NCI-H1092 (cell line): ENCODE measurements at places on chromosomes 2 and 18.

GRCh38 chr2:71460595-71461303 lies 7.4 kb downstream of the DYSF start:
- DNase-seq: no peak

DNA sequence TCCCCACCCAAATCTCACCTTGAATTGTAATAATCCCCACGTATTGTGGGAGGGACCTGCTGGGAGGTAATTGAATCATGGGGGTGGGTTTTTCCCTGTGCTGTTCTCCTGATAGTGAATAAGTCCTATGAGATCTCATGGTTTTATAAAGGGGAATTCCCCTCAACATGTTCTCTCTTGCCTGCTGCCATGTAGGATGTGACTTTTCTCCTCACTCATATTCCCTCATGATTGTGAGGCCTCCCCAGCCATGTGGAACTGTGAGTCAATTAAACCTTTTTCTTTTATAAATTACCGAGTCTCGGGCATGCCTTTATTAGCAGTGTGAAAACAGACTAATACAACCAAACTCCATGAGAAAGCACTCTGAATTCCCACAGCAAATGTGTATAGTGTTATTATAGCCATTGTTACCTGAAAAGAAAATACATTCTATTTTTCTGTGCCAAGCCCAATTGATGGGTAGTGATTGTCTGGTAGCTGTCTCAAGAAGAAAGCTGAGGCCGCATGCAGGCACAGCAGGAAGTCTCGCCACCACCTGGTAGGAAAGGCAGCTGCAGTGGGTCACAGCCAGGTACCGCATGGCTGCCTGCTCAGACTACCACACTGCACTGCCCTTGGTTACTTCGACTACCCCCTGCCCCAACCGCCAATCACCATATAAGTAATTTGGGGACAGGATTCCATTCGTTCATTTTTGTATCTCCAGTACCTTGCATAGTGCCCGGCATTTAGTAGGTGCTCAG lies 10.3 kb upstream of the ZBTB7C start:
- DNase-seq: no peak

DNA sequence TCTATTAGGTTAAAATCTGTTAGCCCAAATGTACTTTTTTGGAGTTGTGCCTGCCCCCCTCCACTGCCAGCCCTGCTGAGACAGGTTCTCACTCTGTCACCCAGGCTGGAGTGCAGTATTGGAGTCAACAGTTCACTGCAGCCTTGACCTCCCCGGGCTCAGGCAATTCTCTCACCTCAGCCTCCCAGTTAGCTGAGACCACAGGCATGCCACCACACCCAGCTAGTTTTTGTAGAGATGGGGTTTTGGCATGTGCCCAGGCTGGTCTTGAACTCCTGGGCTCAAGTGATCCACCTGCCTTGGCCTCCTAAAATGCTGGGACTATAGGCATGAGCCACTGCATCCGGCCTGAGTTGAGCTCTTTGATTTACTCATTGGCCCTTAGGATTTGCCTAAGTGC lies 110.7 kb downstream of the ICA1L start:
- no peak for DNase-seq

GRCh38 chr2:127622561-127623387 lies 23.2 kb upstream of the GPR17 start:
- DNase-seq: no peak

DNA sequence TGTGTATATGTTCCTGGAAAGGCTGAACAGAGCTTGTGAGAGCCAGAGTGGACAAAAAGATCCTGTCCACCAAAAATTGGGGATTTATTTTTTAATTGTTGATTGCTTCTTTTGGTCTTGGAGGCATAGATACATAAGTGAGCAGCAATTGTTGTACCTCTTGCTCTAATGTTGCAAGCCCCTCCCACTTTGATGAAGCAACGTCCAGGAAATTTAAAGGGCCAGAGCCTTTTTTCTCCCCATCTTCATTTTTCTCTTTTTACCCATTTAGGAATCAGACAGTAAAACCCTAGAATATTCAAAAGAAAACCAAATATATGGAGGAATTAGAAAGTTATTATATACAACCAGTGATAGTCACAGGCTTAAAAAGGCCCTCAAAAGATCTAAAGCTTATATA lies 871.8 kb upstream of the NRXN1 start:
- DNase-seq: no peak

GRCh38 chr2:54967269-54967668 lies 83.0 kb downstream of the RTN4 start:
- no peak for DNase-seq

GRCh38 chr2:10180229-10180628 lies 57.7 kb downstream of the RRM2 start:
- no peak for DNase-seq

- no peak for DNase-seq
Observed at GRCh38 chr18:59512025-59512755, 153.1 kb upstream of the LMAN1 start.

GRCh38 chr2:170224692-170225294 lies 46.8 kb downstream of the MYO3B start:
- DNase-seq: peak; percentile 75

GRCh38 chr2:240253583-240254145 lies 113.2 kb upstream of the OTOS start:
- DNase-seq: no peak

GRCh38 chr18:28127763-28128658 lies 48.9 kb downstream of the CDH2 start:
- no peak for DNase-seq

GRCh38 chr2:196987298-196987648 lies 60.8 kb upstream of the PGAP1 start:
- DNase-seq: no peak

GRCh38 chr18:73670524-73670923 lies 477.1 kb downstream of the FBXO15 start:
- DNase-seq: no peak

DNA sequence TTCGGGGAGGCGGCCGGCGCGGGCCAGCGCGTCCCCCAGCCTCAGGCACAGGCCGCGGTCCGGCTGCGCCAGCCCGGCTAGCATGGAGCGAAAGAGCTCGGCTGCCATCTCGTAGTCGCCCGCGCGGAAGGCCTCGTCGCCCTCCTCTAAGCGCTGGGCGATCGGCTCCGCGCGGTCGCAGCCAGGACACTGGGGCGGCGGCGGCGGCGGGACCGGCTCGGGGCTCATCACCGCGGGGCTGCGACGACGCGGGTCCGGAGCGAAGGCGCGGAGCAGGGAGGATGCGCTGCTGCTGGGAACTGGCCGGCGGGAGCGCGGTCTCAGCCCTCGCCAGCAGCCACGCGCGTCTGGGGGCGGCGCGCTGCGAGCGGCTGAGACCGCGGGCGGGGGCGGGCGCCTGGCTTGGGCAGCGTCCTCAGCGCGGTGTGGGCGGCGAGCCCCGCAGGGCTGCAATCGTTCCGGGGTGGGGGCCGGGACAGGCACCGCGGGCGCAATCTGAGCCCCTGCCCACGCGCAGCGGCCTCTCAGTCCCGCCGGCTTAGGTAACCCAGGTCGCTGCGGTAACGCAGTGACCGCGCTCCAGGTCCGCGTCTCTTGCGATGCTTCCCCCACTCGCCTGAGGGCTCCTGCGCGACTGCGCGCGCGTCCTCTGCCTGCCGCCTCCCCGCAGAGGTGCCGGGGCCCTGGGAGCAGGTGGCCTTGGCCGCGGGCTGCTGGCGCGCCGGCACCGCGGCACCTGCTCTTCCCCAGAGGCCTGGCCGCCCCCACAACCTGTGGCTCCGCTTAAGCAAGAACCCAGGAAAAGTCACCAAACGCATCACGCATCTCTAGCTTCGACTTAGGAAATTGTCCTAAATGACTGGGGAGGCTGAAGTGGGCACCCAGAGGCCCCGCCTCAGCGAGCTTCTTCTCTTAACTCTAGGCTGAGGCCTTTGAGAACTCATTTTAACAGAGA lies at the start of gene LONRF2:
LONRF2 (minus strand) TSS at position 636 of the 955 bp plus-strand sequence; CDS start at position 228, 408 bp downstream.
- peak; percentile 68 for DNase-seq

DNA sequence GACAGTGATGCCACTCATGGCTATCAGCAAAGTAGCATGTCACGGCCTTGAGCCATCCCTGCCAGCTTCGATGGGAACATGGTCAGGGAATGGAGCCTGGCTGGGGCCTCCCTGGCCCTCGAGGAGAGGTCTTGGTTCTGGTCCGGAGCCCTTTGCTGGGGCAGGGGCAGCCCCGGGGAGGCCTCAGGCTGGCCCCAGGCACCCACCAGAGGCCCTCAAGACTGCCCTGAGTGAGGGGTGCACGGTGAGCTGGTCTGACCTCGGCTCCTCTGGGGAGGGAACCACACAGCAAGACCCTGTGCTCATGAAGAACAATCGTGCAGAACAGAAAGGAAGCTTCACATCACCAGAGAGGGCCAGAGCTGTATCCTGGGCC lies 75.2 kb upstream of the OTOS start:
- no peak for DNase-seq

GRCh38 chr2:83420993-83421392 lies 1038.1 kb downstream of the SUCLG1 start:
- no peak for DNase-seq

DNA sequence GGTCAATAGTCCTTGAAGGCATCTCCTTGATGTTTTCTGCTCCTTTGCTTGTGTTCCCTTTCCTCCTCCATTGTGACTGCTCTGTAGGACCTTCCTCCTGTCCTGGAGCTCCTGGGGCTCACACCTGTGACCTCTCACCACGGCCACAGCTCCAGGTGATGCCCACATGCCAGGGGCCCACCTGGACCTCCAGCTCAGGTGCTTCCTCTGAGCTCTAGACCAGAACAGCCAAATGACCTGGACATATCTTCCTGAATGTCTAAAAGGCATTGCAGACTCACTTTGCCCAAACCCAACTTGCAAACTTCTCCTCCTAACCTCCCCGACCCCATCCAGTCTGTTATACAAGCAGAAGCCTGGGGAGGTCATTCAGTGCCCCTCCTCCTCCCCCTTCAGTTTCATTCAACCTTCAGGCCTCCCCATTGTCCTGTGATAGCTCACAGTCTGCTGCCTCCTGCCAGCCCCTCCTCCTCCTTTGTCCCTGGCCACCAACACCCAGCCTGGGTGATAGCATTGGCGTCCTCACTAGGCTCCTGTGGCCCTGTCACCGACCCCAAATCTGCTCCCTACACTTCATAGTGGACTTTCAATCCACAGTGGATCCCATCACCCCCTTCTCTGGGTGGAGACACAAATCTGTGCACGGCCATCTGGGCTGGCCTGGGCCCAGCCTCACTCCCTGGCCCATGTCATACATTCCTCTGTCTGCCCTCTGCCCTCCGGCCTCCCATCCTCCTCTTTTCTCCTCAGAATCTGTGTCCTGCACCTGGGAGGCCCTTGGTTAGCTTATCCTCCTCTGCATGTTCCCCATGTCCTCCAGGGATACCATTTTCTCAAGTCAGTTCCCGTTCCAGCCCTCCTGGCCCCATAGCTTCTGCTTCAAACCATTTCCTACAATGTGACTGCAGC lies 310.4 kb upstream of the HDAC4 start:
- no peak for DNase-seq

GRCh38 chr2:10835052-10835970 lies 22.7 kb upstream of the PDIA6 start:
- DNase-seq: peak; percentile 35

DNA sequence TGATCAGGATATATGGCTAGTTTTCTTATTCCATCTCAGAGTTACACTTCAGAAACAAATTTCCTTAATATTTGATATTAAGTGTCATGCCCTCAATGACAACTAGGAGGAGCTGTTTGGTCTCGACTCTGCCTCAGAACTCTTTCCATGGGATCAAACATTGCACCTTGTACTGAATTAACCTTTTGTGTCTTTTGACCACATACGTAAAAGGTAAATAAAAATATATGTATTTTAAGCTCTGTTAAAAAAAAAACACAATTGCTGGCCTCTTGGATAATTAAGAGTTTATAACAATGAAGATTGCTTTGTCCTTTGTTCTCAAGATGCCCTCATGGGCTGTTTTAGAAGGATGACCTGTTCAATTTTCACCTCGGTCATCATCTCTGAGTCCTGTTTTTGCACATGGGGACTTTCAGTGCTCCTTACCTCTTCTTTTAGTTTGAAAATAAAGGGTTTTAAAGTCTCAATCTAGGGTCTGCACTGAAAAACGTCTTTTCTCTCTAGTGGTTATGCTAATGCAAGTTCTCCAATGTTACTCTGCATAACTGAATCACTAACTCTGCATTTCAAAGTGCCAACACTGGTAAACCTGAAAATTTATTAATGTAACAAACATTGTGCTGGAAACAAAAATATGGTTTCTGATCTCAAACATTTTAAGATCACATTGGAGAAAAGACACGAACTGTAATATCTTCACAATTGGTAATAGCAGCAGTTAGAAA lies 18.8 kb upstream of the FN1 start:
- DNase-seq: no peak

GRCh38 chr18:11498821-11499220 lies 110.6 kb upstream of the SLC35G4 start:
- DNase-seq: no peak

DNA sequence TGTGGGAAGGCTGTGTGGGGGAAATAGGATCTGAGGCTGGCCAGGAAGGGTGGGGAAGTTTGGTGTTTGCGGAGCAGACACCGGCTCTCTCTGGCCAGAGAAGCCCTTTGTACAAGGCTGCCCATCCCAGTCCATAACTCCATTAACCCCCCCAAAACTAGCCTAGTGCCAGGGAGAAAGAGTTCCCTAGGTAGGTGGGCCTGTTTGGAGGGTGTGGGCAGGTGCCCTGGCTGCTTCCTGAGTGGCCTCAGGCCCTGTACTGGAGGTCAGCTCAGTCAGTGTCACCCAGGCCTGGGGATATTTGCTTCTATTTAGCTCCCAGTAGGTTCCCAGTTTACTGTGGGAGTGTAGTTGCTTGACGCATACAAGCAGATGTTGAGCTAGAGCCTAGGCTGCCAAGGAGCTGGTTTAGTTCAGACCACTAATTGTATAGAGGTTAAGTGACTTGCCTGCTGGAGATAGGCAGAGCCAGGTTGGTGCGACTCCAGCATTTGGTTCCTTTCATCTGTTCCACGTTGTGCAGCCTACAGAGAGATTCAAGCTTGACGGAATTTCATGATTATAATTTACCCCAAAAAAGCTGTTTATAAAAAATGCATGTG lies 2.9 kb upstream of the GREB1 start:
- no peak for DNase-seq

DNA sequence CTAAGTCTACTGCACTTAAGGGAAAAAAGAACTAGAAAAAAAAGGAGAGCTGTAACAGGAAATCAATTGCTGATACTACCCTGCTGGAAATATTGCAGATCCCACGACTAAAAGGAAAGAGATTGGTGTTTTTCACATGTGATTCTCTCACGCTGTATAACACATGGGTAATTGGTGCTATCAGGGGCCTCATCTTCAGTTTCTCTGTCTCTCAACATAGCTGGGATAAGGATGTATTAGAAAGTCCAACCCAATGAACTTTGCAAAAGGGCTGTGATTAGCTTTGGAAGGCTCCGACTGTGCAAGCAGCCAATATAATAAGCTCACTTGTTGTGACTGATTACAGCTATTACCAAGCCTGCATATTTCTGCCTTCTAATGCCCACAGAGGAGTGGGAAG lies 133.4 kb downstream of the NRP2 start:
- DNase-seq: no peak
